ENCODE measurements at places on chromosomes 5 and 9. TPM values are rescaled to one million over a fixed set of nuclear protein-coding genes. Genes with fewer than 3 reads are reported as not detected.

GRCh38 chr9:79939819-79940218, 368.1 kb downstream of the TLE4 start:
- no peak for DNase-seq

Gene FBP2
- not detected for polyA plus RNA-seq

Gene LHX3
- not detected for polyA plus RNA-seq

GRCh38 chr5:135186662-135187522, 152.9 kb upstream of the PITX1 start:
- DNase-seq, result no peak

Gene IFNA7
- not detected for polyA plus RNA-seq

- DNase-seq, result no peak
Observed at GRCh38 chr9:123370108-123370507, 14.1 kb downstream of the CRB2 start.

GRCh38 chr9:130028493-130029222, 14.3 kb downstream of the FNBP1 start:
- no peak for DNase-seq
